ENCODE measurements at places on chromosomes 2 and 18.

- DNase-seq: no peak
These were observed 102.0 kb upstream of the PPP1CB start for GRCh38 chr2:28649481-28650265.

- DNase-seq: no peak
These were observed 417.2 kb upstream of the MEIS1 start for GRCh38 chr2:66017763-66018162.

DNA sequence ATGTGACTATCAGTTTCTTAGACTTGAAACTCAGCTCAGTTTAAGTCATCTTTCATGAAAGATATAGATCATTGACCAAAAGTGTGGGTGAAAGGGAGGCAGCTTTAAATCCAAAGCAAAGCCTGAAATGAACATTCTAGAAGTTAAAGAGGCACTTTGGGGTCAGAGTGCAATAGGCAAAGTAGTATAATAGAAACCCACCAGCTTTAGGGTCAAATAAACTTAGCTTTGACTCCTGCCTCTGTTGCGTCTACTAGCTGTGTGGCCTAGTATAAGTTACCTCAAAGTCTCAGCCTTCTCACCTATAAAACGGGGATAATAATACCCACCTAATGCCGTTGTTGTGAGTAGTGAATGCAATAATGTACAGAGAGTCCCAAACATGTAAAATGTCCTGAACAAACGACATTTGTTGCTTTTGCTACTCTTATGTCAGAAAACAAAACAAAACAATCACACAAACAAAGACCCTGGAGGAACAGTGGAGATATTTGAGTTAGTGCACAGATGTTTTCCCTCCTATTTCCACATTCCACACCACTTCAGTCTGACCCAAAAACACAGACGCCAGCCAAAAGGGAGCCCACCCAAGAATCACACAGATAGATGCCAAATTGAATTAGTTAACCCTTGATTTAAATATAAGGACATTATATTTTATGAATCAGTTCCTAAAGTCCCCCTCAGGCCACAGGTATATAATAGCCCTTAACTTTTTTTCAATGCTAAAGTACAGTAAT is 657.0 kb downstream of the ARHGAP15 start:
- peak; percentile 31 for DNase-seq

DNA sequence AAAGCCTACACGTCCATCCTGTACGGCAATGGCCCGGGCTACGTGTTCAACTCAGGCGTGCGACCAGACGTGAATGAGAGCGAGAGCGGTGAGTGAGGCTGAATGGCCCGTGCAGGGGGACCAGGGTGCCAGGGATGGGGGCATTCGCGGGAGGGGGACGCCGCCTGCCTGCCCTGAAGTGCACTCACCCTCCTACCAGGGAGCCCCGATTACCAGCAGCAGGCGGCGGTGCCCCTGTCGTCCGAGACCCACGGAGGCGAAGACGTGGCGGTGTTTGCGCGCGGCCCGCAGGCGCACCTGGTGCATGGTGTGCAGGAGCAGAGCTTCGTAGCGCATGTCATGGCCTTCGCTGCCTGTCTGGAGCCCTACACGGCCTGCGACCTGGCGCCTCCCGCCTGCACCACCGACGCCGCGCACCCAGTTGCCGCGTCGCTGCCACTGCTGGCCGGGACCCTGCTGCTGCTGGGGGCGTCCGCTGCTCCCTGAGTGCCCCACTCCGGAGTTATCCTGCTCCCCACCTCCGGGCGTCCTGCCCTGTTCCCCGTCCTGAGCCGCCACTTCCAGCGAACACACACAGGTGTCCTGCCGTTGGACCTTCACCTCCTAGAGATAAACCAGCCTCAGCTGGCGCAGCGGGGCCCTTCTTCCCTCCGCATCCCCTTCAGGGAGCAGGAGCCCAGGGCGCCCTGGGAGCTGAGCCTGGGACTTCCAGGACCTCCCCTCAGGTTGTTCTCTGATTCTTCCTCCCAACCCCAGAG is 2.9 kb downstream of the ALPI start:
- DNase-seq: no peak

GRCh38 chr2:7913974-7914373 is 767.9 kb upstream of the ID2 start:
- DNase-seq: peak; percentile 45

DNA sequence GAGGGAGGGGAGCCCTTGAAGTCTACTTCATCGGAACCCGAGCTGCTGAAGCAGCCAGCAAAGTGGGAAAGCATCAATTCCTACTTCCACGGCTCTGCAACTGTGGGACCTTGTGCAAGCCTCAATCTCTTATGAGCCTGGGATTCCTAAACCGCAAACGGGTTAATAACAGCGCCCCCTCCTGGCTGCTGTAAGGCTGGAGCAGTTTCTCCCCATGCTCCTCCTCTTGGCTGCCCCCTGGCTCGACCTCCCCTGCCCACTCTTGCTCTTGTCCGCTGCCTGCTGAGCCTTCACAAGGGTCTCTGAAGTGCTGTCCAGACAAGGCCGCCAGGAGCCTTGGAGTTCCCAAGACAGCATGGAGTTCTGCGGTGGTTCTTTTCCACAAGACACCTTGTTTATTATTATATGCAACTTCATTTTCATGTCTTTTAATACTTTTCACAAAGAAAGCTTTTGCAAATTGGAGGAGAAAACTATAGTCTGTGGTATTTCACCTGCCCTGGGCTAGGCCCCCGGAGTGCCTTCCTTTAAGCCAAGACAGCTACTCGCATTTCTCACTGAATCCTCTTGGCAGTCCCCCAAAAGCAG is 157.2 kb downstream of the DDX1 start:
- no peak for DNase-seq

DNA sequence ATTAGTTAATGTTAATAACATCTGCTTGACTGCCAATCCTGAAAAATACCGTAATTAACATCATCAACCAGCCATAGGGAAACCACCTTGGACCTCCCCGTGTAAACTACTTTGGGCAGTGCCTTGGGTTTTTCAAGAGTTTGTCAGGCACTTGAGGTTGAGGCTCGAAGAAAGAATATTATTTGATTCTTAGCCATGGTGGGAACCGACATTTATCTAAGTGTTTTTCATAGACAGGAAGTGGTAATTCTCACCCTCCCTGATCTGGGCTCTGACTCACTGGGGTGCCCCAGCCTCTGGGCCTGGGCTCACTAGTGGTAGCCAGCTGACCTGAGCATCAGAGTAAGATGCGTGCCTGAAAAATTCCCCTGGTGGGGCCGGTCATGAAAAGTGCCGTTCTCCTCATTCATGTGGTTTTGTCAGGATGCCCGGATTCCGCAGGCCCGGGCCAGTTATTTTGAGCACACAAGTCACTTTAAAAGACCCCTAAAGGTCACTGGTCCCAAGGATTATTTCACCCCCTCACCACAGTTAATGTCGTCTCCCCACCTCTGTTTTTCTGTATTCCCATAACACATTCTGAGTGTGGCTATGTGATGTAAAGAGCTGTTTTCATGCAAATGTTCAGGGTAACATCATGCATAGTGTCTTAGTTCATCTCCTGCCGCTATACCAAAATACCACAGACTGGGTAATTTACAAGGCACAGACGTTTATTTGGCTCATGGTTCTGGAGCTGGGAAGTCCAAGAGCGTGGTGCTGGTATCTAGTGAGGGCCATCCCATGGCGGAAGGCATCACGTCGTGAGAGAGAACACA is 21.6 kb upstream of the SPATA3 start:
- no peak for DNase-seq

DNA sequence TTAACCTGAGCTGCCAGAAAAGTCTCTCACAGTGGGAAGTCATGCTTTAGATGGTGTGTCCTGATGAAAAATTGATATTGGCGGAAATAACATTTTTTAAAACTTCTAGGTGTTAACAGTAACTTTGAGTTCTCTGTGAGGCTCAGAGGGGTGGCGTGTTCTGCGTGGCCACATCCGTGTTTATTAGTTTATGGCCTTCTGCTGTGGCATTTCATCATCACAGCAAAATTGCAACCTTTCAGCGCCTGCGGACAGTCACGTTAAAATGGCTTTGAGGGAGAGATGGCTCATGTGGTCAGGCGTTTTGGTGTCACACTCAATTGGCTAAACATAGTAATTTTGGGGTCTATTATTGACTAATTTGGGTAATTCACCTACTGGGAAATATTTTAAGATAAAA is 42.4 kb downstream of the KLHL29 start:
- DNase-seq: no peak

DNA sequence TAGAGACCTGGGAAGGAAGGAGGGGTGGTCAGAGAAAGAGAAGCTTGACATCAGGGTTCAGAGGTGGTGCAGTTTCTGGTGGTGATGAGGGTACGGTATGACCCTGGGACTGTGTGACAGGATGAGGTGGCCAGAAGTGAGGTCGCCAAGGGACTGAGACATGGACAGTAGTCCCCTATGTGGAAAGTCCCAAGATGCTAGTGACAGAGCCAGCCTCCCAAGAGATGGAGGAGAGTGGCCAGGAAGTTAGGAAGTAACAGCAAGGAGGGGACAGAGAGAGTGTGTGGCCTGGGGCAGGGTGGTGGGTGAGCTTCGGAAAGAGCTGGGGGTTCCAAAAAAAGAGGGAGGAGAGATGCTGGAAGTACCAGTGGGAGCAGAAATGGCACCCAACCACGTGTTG is 66.0 kb downstream of the SMAD7 start:
- no peak for DNase-seq

DNA sequence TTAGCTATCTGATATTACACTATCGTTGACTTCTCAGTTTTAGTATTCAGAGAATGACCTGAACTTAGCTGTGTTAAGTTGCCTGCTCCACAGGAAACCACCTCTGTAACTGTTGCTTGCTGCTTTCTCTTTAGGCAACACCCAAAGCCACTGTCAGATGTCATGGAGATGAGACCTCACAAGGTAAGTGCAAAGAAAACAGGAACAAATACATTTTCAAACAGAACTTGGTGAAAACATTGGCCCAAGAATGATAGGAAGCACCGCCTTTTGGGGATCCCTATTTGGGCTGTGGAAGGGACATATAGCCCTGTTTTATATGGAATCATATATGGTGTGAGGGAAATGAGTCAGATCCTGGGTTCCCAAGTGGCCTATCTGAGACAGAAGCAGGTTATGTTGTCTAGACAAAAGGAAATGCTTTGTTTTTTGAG is 143.4 kb downstream of the UBE2E3 start:
- DNase-seq: no peak

- no peak for DNase-seq
These were observed 18.0 kb downstream of the LRRC30 start for GRCh38 chr18:7248877-7249276.

- DNase-seq: no peak
These were observed 80.1 kb downstream of the FIGN start for GRCh38 chr2:163655667-163656066.

DNA sequence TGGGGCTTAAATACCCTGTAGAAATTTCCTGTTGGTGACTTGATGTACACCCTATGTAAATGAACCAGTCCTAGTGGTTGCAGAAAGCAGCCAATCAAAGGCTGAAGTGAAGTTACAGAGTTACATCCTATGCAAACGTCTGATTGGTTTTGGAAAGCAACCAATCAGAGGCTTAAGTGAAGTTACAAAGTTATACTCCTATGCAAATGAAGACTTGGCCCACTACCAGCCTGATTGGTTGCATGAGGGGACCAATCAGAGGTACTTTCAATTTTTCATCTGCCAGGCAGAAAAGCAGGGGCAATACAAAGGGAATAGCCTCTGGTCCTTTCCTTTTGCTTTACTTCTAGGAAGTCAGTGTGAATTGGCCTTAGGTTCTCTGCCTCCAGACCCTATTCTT is 13.6 kb upstream of the ZNF397 start:
- no peak for DNase-seq

GRCh38 chr2:18245375-18245774 is 315.1 kb downstream of the RDH14 start:
- no peak for DNase-seq

GRCh38 chr2:13114391-13114790 is 397.7 kb downstream of the TRIB2 start:
- DNase-seq: no peak

Data from left kidney (tissue), 8 donors.